Activated T-helper 2 cell treated with anti-CD3 and anti-CD28 coated beads, Interferon-gamma antibody, Interleukin-2, Interleukin-4, amounts not matched to agents 10 μg/mL and 5 μg/mL and 100 μg/mL, durations not matched to agents 14 hours and 24 hours and 36 hours (primary cell): ENCODE measurements at places on chromosomes 7 and 10. TPM values are rescaled to one million over a fixed set of nuclear protein-coding genes. Genes with fewer than 3 reads are reported as not detected.

GRCh38 chr10:49106451-49106850 is 8.9 kb downstream of the VSTM4 start:
- no peak overlapping the region for H3K27ac ChIP-seq
- H3K4me1 ChIP-seq, result peaks cover 5% of the 10 kb centered on the region
- no peaks in the 10 kb centered on the region for H3K36me3 ChIP-seq

- peaks cover 2% of the 10 kb centered on the region for H3K27me3 ChIP-seq
- no peak for DNase-seq
- no peak overlapping the region for H3K27ac ChIP-seq
- H3K4me1 ChIP-seq, result no peaks in the 10 kb centered on the region
- no peaks in the 10 kb centered on the region for H3K36me3 ChIP-seq
Measured at GRCh38 chr7:141208539-141208938, 134.7 kb downstream of the TMEM178B start.

Gene HMX3
- not detected in 2 replicates for total RNA-seq

DNA sequence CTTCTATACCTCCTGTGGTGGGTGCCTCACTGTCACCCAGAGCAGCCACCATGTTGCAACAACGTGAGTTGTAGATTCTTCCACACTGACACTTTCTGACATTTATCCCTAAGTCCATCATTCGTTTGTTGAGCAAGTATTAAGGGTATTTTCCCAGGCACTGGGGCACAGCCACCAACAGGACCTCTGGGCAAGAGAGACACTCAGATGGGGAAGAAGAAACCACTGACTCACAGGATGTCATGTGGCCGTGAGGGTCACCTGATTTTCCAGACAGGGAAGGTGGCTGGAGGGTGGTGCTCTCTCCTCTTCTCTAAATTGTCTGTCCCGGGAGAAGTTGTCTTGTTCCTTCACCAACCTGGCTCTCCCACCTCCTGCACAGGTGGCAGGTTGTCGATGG is 51.7 kb upstream of the PPIF start:
- peak overlapping the region; percentile 65 for H3K27ac ChIP-seq
- H3K36me3 ChIP-seq, result peaks cover 76% of the 10 kb centered on the region
- no peak for DNase-seq
- no peaks in the 10 kb centered on the region for H3K27me3 ChIP-seq

Gene ATG9B
- total RNA-seq, result 5.0 and 6.4 TPM in 2 replicates

- H3K4me3 ChIP-seq, result no peak overlapping the region
- DNase-seq, result no peak
- no peaks in the 10 kb centered on the region for H3K27me3 ChIP-seq
- no peaks in the 10 kb centered on the region for H3K4me1 ChIP-seq
- H3K27ac ChIP-seq, result no peak overlapping the region
Measured at GRCh38 chr10:770975-771374, 81.5 kb upstream of the DIP2C start.

Gene MTPN
- 113 and 118 TPM in 2 replicates for total RNA-seq

- peak overlapping the region; percentile 81 for H3K27ac ChIP-seq
- H3K27me3 ChIP-seq, result peaks cover 26% of the 10 kb centered on the region
- no peak for DNase-seq
- peak overlapping the region; percentile 97 for H3K4me3 ChIP-seq
- H3K36me3 ChIP-seq, result peaks cover 12% of the 10 kb centered on the region
Measured at GRCh38 chr10:114174695-114175188, 739 bp upstream of the CCDC186 start.

DNA sequence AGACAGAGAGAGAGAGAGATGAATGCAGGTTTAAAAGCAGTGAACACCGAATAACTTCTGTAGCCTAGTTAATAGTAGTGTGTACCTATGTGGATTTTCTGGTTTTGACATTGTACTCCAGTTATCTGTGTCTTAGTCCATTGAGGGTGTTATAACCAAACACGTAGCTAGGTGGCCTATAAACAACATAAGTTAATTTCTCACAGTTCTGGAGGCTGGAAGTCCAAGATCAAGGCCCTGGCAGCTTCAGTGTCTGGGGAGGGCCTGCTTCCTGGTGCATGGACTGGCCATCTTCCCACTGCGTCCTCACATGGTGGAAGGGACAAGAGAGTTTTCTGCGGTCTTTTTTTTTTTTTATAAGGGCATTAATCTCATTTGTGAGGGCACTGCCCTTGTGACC is 23.5 kb downstream of the AOC1 start:
- H3K27ac ChIP-seq, result no peak overlapping the region
- no peak overlapping the region for H3K4me3 ChIP-seq
- H3K36me3 ChIP-seq, result peaks cover 1% of the 10 kb centered on the region
- DNase-seq, result no peak
- peaks cover 57% of the 10 kb centered on the region for H3K27me3 ChIP-seq
- peaks cover 4% of the 10 kb centered on the region for H3K4me1 ChIP-seq

- H3K4me3 ChIP-seq, result no peak overlapping the region
- no peaks in the 10 kb centered on the region for H3K27me3 ChIP-seq
- H3K4me1 ChIP-seq, result peaks cover 64% of the 10 kb centered on the region
- DNase-seq, result no peak
Measured at GRCh38 chr7:130891254-130892094, 157.5 kb upstream of the KLF14 start.

Gene HABP2
- total RNA-seq, result not detected in 2 replicates

Gene CLDN12
- total RNA-seq, result 7.1 and 7.2 TPM in 2 replicates

DNA sequence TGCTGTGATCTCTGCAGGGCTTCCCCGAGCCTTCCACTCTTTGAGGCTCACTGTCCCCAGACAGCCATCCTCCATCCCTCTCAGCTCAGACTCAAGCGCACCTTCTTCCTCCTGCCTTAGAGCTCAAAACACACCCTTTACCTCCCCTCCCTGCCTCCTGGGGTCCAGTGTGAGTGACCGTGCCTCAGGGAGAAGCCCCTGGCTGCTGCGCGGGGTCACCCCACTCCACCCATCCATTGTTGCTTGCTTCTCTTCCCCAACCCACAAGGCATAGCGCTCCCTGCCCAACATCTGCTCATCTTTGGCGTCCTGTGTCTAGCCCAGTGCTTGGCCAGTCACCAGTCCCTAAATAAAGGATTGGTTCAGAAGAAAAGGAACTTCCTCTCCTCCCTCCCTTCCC is 170.3 kb downstream of the TCERG1L start:
- H3K4me1 ChIP-seq, result no peaks in the 10 kb centered on the region
- H3K36me3 ChIP-seq, result no peaks in the 10 kb centered on the region
- no peaks in the 10 kb centered on the region for H3K27me3 ChIP-seq

- no peak overlapping the region for H3K4me3 ChIP-seq
- peaks cover 5% of the 10 kb centered on the region for H3K27me3 ChIP-seq
- H3K36me3 ChIP-seq, result no peaks in the 10 kb centered on the region
- no peak for DNase-seq
Measured at GRCh38 chr7:7122701-7123281, 59.6 kb upstream of the C1GALT1 start.

- no peak for DNase-seq
- peaks cover 5% of the 10 kb centered on the region for H3K4me1 ChIP-seq
- H3K27ac ChIP-seq, result no peak overlapping the region
- peaks cover 32% of the 10 kb centered on the region for H3K27me3 ChIP-seq
- H3K4me3 ChIP-seq, result no peak overlapping the region
Measured at GRCh38 chr7:55140221-55140940, 121.6 kb downstream of the EGFR start.

- no peak for DNase-seq
- H3K27me3 ChIP-seq, result peaks cover 2% of the 10 kb centered on the region
- H3K4me1 ChIP-seq, result peaks cover 16% of the 10 kb centered on the region
- H3K4me3 ChIP-seq, result no peak overlapping the region
- H3K36me3 ChIP-seq, result peaks cover under 1% of the 10 kb centered on the region
- no peak overlapping the region for H3K27ac ChIP-seq
Measured at GRCh38 chr7:7843240-7843639, 124.8 kb upstream of the RPA3 start.

Gene CPVL
- total RNA-seq, result 0.11 TPM in 1 of 2 replicates, not detected in the other

Gene ZNF239
- 0.66 and 0.97 TPM in 2 replicates for total RNA-seq

DNA sequence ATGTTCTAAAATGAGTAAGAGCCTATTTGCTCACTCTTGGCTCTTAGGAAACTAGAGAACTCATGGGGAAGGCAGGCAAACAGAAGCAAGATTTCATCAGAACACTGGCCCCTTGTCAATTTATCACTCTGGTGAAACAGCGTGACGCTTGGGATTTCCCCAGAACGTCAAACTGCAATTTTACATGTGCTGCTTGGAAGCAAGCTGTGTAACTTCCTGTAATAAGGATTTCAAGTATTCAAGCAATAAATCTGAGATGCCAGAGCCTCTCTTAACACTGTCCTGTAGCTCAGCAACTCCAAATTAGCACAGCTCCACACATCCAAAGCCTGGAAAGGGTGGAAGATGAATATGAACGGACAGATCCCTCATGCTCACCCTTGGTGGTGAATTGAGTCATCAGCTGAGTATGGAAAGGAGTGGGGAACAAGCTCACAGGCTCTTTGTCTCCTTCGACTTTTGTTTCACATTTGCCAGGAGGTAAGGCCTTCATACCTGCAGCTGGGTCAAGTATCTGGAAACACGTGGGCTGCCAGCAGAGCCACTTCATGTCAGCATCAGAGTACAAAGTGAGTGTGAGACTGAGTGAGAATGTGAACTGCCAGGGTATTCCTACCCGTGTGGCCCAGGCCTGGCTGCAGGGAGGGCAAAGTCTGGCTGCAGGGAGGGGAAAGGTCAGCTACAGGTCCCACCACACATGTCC is 140.4 kb upstream of the NAMPT start:
- peak overlapping the region; percentile 98 for H3K27ac ChIP-seq
- H3K4me1 ChIP-seq, result peaks cover 75% of the 10 kb centered on the region
- peak; percentile 44 for DNase-seq
- H3K36me3 ChIP-seq, result no peaks in the 10 kb centered on the region
- no peaks in the 10 kb centered on the region for H3K27me3 ChIP-seq

DNA sequence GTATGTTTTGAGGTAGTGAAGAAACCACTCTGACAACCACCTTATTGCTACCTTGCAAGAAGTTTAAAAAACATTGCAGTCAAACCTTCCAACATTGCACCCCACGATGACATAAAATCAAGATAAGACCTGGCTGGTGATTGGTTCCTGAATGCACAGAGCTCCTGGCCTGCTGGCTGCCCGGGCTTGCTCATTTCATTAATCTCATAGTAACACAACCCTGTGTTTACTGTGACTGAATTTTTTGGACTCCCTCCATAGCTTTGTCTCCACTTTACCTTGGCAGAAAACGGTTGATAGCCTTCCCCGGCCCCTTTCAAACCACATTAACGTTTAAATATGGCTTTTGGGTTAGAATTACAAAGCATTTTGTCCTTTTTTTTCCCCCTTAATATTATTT is 27.5 kb downstream of the VWA2 start:
- H3K4me3 ChIP-seq, result no peak overlapping the region
- DNase-seq, result no peak
- no peak overlapping the region for H3K27ac ChIP-seq

DNA sequence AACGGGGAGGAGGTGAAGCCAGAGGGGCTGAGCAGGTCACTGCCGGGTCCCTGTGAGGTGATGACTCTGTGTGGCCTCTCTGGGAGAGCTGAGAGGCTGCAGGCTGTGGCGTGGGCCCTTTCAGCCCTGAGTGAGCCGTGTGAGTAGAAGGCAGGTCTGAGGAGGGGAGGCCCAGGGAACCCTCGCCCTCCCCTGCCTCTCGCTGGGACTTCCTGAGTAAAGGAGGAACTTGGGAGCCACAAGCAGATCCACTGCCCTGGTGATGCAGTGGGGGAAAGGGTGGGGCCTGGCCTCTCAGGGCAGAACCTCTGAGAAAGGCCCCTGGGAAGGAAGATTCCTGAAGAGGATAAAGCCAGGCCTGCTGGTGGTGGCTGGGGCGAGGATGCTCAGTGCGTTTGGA is 22.8 kb downstream of the EEPD1 start:
- peaks cover 11% of the 10 kb centered on the region for H3K4me1 ChIP-seq
- no peaks in the 10 kb centered on the region for H3K36me3 ChIP-seq
- no peak for DNase-seq
- no peaks in the 10 kb centered on the region for H3K27me3 ChIP-seq
- H3K27ac ChIP-seq, result no peak overlapping the region
- H3K4me3 ChIP-seq, result no peak overlapping the region

Gene GIGYF1
- total RNA-seq, result 51.0 and 53.9 TPM in 2 replicates
